GOT3 (cell line): ENCODE measurements at places on chromosomes 6 and 20.

DNA sequence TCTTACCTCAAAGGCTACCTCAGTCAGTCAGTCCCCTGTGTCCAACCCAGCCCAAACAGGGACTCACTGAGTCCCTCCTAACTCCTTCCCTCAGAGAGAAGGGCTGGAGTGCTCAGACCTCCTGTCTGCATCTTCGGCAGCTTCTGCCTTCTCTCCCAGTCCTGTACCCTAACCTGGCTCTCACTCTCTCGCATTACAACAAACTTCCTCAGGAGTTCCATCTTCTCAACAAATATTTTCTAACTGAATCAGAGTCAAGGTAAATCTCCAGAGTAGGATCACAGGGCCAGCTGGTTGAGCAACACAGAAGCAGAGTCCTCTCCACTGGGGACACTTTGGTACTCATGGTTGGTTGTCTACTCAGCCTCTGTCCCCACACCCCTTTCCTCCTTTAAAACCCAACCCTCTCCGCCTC lies 92.3 kb downstream of the MRPL14 start:
- DNase-seq: no peak

DNA sequence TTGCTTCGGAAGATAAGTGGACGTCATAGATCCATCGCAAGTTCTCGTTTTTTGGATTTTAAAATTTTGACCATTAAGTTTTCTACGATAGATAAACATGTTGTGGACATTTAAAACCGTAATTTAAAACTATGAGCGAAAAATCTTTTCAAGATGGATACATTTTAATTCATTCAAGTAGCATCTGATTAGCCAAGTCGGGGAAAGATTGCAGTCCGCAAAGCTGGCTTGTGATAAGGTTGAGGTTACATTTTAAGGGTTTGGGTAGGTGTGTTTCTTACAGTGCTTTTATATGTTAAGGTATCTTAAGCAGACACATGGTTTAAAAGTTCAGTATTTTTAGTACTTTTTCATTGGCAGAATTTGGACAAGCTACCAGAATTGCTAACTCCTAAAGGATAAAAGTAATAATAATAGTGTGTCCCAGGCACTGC lies 1.2 kb downstream of the WTAP start:
- no peak for DNase-seq

DNA sequence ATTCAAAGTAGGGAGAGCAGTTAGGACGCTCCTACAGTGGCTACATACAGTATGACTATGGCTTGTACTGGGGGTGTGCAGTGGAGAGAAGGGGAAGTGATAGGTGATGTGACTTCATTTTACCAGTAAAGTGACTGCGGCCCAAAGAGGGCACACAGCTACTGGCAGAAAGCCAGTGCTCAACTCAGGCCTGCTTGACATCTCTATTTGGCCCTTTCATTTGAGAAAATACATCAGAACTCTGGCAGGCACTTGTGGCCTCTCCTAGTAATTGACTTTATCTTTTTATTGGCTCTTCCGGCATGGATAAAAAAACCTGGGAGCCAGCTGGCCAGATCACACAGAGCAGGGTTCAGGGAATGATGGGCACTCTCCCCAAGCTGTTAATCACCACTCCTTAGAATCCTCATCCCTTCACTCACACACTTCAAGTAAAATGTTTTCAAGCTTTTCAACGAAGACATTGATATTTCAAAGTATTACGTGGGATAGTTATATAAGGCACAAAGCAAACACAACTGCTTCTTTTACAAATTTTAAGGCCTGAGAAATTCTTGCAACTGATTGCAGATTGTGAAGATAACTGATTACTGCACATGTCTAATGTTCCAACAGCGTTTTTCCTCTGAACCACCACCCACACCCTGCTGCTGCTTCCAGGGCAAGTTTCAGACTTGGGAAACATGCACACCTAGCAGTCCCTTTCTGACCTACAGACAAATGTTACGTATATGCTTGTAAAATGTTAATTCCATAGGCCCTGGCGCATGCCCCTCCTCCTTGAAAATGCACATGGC lies 73.5 kb downstream of the TNFRSF21 start:
- DNase-seq: no peak

- no peak for DNase-seq
Observed at GRCh38 chr6:22596011-22596410, 26.6 kb downstream of the HDGFL1 start.

DNA sequence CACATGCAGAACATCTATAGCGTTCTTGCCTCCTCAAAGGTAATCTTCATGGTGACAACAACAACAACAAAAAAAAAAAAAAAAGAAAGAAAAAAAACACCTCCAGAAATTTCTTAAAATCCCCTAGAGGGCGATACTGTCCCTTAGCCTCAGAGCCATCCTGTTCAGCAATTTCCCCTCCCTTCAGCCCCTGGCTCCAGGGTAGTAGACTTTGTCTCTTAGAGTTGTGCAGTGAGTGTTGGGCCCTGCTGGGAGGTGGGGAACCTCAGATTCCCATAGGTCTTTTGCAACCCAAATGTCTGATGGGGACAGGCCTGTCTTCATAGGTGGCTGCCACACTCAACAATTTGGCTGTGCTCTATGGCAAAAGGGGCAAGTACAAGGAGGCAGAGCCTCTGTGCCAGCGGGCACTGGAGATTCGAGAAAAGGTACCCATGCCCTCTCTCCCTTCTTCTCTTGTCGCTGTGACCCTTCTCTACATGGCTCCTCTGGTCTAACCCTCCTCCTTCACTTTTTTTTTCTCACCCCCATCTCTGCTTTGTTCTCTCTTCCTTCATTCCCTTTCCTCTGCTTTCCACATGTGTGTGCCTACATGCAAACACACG lies 6.0 kb upstream of the PTK7 start:
- no peak for DNase-seq

GRCh38 chr20:36527331-36528125 lies 13.8 kb upstream of the MYL9 start:
- DNase-seq: no peak

DNA sequence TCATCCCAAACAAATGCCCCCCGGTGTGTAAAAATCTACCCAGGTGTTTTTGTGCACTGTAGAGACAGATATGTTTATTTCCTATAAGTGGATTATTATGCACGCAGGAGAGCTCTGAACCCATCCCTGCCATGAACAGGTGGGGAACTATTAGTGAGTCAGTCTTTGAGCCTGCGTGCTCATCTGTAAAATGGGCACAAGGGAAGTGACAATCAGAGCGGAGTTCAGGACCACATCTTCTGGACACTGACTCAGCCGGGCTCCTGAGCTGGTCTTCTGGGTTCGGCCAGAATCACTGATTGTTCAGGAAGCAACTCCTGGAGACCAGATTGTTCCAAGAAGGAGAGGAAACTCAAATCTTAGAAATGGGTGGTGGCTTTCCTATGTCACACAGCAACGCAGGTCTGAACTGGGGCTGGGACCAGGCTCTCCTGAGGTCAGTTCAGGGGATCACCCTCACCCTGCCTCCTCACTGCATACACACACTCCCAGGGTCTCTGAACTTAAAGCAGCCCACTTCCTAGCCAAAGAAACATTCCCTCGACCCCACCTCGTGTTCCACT lies 27.3 kb upstream of the TGM2 start:
- DNase-seq: no peak

- no peak for DNase-seq
Observed at GRCh38 chr20:1241456-1241855, 15.6 kb downstream of the RAD21L1 start.

DNA sequence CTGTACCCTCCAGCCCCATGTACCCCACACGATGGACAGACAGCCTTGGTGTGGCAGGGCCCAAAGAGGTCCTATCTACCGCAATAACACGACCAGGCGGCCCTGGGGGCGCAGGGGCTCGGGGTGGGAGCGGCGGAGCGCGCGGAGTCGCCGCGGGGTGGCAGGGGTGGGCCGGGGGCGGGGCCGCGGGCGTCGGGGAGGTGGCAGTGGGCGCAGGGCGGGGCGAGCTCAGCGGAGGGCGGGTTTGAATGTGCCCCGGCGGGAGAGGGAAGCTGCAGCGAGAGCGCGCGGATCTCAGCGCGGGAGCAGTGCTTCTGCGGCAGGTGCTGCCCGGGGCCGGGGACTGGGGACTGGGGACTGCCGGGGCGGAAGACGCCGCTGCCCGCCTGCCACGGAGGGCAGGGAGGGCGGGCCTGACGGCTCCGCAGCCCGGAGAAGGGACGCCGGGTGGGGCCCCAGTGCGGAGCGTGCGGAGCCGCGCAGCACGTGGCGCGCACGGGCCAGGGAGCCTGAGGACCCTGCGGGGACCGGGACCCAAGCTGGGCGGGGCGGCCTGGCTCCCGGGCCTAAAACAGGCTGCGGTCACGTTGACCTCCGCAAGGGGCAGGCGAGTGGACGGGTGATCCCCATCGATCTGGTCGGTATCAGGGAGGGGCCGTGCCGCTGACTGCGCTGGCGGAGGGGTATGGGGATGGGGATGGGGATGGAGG lies at the start of gene SLC29A1:
TSS of gene SLC29A1 (plus strand) at position 277 of the 710 bp plus-strand sequence. CDS start 3,719 bp downstream, outside the sequence.
- no peak for DNase-seq

GRCh38 chr6:28205879-28206278 lies 19.2 kb upstream of the ZSCAN9 start:
- no peak for DNase-seq

DNA sequence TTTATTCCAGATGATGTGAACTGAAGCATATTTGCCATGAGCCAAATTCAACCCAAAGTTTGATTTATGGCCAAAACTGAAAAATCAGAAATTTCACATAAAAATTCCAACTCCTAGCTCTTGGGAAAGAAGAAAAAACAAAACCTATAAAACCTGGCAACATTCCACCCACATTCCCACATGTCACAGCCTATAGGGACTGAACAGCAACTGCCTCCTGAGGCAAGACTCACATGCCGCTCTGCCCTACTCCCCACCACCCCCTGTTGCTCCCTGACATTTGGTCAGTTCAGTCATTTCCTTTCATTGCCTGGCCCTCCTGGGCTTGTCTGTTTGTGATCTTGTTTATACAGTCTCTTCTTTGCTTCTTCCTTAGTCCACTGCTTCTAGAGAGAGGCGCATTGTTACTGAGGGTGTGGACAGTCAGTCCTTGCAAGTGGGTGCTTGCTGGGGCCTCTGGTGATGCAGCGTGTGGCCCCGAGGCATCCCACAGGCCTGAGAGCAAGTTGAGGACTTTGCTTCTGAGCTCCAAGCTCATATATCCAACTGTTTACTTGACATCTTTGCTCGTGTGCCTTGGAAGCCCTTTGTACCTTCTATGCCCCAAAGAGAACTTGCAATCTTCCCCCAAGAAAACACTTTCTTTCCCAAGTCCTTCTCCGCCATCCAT lies 31.4 kb downstream of the NFATC2 start:
- DNase-seq: no peak

- DNase-seq: no peak
Observed at GRCh38 chr20:42370075-42370474, 751.9 kb upstream of the CHD6 start.

DNA sequence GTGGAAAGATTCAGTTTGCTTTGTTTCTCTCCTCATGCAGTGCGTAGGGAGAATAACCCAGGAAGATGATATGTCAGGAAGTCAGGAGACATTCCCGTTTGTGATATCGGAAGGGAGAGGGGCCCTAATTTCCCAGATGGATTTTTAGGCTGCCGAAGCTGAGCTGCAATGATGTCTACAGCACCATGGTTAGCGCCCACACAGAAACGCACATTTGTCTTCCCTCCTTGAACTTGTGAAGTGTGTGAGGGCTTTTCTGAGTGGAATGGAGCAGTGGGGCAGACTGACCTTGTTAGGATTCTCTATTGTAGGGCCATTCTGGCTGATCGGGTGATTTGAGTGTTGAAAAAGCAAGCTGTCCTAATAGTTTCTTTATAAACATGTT lies 191.3 kb upstream of the ARG1 start:
- DNase-seq: no peak

DNA sequence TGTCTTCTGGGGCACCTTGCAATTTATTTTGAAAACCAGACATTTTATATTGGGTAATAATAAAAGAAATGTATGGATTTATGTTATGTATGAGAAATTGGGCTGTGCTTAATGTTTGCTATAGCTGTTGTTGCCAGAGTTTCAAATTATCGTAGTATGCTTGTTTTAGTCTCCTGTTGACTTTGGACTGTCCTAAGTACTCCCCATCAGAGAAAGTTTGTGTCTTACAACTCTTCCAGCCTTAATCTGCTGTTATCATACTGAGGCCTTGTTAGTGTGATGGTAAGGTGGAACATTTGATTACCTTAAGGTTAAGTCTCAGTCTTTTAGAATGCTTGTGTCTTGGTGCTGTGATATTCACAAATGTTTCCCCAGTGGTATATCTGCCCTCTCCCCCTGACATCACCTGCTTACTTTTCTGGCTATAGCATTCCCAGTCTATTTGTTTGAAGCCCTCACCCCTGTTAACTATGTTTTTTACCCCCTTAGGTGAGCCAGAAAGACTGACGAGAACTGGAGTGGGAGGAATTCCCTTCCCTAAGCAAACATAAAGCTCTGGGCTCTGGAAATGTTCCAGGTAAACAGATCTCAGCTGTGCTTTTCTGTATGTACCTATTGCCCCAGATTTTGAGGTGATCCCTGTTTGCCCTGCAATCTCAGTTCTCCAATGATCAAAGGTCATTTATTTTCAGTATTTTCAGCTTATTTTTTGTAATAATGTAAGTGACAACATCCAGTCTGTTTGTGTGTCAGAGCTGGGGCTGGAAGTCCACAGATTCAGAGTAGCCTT lies 581.1 kb upstream of the CITED2 start:
- no peak for DNase-seq

- DNase-seq: no peak
Observed at GRCh38 chr6:121235386-121235785, 98.9 kb downstream of the TBC1D32 start.

DNA sequence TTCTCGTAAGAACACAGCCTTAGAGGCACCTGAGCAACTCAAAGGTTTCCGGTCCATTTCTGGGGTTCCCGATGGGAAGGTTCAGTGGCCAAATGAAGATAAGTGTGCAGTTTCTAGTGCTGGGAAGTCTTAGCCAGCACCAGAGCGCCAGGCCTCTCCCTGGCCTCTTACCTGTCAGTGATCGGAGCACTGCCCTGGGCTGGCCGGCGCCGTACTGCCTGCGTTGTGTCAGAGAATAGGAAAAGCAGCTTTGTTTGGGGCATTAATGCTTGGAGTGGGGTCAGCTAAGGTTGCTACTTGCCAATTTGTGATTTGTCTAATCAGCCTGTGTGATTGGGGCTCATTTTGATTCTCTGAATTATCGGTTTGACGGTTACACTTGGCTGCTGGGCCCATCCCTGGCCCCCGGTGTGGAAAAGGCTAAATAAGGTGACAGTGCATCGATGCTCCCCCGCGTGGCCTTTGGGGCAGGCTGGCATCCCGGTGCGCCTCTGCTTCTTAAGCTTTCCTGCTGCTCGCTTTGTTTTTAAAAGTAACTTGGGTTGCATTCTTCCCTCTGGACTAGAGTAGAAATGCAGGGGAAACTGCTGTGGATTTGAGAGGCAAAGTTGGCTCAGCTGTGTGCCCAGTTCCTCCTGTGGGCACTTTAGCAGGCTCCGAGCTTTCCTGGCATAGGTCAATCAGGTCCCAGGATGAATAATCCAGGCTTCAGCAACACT lies 51.8 kb downstream of the TCP11 start:
- DNase-seq: no peak
